ENCODE measurements at places on chromosomes 6 and 20. TPM values are rescaled to one million over a fixed set of nuclear protein-coding genes. Genes with fewer than 3 reads are reported as not detected.

PLCB4 gene
- 14.9 TPM for total RNA-seq

PPIL4 gene
- total RNA-seq: 13.5 TPM

PSORS1C2 gene
- not detected for total RNA-seq

IMPG1 gene
- total RNA-seq: not detected

EYA2 gene
- total RNA-seq: not detected

GRCh38 chr6:157952861-157953351 is 28.8 kb upstream of the SYNJ2 start:
- DNase-seq: no peak

DNA sequence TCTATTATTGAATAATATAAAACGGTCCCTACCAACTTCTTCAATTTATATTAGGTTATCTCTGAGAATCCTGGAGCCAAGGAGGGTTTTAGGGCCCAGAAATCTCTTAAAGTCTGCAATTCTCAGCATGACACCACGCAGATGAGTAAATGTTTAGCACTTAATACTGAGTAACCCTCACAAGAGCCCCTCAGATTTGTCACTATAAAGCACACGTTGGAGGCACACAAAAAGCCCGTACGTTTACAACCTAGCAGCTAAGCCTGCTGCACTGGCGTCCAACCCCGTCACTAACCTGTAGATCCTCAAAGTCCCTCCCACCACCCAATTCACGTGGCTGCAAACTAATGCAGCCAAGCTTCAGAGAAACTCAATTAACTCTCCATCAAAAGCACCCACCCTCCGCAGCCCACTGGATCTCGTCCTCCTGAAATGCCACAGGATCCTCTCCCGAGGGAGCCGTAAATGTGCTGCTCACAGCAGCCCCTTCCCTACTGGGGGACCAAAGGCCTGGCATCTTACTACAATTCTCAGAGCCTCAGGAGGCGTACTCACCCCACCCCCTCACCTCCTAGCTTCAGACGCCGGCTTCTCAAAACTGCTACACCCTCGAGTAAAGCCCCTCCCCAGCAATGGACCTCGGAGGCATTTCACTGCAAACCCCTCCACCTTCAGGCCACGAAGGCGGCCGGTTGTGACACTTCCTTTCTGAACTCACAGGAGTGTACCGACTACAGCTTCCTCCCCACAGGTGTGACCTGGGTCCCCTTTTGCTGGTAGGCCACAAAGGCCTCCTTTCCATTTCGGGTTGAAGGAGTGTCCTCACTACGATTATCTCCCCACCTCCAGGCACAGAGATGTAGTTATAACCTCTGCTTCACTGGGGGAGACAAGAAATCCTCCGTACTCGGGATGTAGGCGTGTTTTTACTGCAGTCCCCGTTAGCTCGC is 909 bp downstream of the CPNE1 start:
- DNase-seq: peak; percentile 44

- DNase-seq: no peak
Observed at GRCh38 chr20:8842525-8842924, 226.4 kb upstream of the PLCB4 start.

DNA sequence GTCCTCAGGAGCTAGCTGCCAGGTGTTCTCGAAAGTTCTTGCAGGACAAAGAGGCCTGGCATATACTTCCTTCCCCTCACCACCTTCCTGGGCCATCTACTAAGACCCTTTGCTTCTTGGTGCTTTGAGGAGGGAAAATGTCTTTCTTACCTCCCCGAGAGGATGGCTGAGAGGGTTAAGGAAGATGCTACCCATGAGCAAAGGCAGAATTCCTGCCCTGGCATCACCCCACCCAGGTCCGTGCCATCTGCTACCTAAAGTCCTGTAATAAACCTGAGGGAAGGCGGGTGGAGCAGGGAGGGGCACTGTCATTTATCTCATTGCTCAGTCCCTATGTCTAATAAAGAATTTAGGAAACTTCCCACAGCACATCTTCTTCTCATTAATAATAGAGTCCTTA is 16.2 kb downstream of the GFOD1 start:
- DNase-seq: no peak

DNA sequence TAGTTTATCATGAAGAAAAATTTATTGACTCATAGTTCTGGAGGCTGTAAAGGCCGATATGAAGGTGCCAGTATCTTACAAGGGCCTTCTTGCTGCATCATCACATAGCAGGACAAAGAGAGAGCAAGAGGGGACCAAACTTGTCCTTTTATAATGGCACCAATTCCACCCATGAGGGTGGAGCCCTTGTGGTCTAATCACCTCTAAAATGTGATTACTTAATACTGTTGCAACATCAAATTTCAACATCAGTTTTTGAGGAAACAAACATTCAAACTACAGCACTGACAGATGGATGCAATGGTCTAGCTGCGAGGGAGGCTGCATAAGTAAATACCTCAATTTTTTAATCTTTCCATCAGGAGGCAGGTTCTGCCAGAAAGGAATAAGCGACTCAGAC is 76.7 kb upstream of the LAMA2 start:
- DNase-seq: no peak

DNA sequence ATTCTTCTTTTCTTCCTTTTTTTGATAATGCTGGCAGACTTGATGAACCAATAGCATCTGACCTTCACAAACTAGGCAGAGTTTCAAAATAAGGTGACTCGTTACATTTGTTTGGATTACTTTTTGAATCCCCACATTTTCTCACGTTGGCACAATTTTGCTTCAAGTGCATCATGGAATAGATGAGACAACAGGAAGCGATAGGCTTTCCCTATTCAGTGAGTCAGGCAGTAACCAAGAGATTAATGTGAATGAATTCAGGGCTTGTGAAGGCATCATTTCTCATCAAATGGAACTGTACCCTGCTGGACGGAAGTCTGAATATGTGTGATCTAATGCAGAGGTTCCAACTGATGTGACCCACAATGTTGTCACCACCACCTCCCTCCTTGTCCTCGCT is 10.7 kb downstream of the RFPL4B start:
- no peak for DNase-seq

GSTA2 gene
- total RNA-seq: not detected

DNA sequence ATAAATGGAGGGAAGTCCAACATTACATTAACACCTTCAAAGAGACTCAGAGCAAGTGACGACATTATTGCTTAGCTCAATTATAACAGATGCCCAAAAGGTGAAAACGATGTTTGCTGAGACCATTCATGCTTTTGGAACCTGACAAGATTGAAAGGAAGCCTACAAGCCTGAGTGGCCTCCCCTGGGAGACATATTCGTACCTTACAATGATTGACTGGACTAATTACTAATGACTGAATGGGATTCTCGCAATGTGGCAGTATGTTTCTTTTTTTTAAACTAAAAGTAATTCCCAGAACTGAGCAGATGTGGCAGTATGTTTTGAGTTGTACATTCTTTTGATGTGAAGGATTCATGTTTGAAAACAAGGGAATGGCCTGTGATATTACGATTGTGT is 49.9 kb downstream of the VEGFA start:
- no peak for DNase-seq

GRCh38 chr20:9615766-9616454 is 101.5 kb downstream of the LAMP5 start:
- DNase-seq: no peak

DNA sequence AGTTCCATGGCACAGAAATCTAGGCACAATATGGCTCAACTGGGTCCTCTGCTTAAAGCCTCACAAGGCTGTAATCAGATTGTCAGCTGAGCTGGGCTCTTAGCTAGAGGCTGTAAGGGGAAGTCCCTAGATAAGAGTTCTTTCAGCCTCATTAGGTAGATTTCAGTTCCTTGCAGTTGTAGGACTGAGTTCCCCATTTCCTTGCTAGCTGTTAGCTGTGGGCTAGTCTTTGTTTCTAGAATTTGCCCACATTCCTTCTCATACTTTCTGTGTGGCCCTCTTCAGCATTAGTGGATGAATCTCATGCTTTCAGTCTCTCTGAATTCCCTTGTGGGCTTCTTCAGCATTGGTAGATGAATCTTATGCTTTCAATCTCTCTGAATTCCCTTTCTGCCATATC is 71.0 kb upstream of the MRAP2 start:
- no peak for DNase-seq

GRCh38 chr6:81130061-81130460 is 622.4 kb downstream of the TENT5A start:
- no peak for DNase-seq

GRCh38 chr6:109296452-109296851 is 85.8 kb downstream of the CD164 start:
- DNase-seq: no peak

OPN5 gene
- not detected for total RNA-seq

TMC2 gene
- total RNA-seq: not detected

DNA sequence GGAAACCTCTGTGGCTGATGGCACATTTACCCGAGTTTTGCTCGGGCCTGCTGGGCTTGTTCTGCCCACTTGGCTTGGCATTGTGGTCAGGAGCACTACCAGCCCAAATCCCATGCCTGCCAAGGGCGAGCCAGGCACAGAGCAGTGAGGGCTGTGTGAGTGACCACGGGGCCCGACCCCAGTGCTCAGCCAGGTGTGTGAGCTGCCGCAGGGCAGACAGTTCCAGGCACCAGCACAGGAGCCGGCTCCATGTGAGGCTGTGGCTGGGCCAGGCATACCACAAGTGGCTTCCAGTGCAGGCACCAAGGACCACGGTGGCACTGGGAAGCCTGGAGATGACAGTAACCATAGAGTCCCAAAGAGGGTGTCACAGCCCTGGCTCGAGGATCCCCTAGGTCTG is 1225.5 kb upstream of the GJE1 start:
- DNase-seq: no peak

DSP gene
- total RNA-seq: 109 TPM

DNA sequence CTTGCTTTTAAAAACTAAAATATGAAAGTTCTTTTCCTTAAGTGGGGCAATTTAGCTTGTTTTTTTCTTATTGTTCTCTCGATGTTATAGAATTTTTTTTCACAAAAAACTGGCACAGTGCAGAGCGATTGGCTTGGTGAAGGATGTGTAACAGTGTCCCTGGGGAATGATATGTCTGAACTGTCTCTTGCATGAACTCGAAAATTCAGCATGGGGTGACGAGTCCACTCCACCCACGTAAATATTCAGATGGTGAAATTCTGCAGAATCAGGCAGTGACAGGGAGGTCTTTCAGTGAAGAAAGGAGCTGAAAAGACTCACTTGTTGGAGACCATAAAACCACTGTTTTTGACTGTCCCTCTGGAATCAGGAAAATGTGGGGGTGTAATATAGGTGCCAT is 505.3 kb downstream of the MMUT start:
- DNase-seq: no peak

- DNase-seq: no peak
Observed at GRCh38 chr20:33709398-33709797, 10.7 kb downstream of the PXMP4 start.

DNA sequence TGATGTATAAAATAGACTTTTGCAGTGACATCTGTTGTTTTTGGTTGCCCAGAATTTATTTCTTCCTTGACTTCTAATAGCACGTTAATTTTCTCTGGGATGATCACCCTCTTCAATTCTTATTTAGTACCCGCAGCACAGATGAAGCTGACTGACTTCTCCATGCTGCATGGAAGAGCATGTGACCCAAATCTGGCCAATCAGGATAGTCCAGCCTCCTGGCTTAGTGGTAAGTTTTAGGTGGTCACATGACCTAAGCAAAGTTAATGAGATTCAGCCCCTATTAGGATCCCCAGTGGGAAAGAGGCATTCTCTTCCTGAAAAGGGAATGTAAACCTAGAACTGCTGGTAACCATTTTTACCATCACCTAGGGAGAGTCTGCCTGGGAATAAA is 13.8 kb upstream of the SIRT5 start:
- DNase-seq: no peak

SSTR4 gene
- total RNA-seq: not detected

- DNase-seq: no peak
Observed at GRCh38 chr6:108656836-108657235, 96.1 kb downstream of the FOXO3 start.

DNA sequence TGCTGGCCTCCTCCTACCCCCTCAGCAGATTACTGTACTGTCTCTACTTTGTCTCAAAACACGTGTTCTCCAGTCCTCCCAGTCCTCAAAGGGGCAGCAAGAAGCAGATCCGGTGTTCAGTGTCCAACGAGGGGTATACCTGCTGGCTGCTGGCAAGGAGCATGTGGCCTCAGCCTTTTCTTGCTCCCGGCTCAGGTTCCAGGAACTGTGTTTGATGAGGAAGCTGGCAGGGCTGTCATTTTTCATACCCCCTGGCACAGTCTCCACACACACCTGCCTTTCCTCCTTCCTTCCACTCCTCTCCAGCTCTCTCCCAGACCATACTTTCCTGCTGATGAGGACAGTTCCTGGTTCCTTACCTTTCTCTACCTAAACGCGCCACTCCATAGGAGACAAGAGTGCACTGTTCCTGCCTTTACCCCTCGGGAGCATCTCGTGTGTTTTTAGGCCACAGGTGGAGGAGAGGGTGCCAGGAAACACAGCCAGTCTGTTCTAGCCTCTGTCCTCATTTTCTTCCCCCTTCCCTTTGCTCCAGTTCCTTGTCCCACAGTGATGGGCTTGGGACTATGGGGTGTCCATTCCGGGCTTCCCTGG is 77.2 kb downstream of the SSR1 start:
- DNase-seq: peak; percentile 64

- no peak for DNase-seq
Observed at GRCh38 chr20:48793776-48794175, 34.0 kb downstream of the PREX1 start.

DNA sequence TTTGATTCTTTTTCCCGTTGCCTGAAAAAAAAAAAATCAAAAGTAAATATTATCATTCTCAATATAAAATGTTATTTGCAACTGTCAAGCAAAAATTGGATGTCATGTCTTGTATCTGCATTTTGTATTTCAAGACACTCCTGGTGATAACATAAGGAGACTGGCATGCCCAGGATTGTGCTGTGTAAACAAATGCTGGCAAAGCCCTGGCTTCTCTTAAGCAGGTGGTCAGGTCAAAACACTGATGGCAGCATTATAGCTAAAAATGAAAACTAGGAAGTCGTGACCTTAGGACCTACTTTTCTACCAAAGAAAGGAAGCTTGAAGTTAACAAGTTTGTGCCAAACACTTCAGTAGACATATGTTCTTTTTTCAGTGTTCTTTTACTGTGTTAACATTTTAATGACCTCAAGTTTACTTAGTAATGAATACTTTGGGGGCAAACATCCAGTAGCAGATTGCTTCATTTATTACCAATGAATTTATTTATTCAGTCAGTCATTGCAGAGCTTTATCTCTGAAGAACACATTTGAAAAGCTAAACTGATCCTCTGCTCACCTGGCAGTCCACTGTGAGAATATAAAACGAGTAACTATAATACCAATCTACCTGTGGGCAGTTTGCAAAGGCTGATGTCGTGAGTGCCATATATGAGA is 243.1 kb upstream of the FLRT3 start:
- no peak for DNase-seq

- DNase-seq: no peak
Observed at GRCh38 chr6:11918739-11919605, 93.1 kb upstream of the HIVEP1 start.

Data from PC-9 (cell line).